ENCODE measurements at places on chromosomes 2 and 18. TPM values are rescaled to one million over a fixed set of nuclear protein-coding genes. Genes with fewer than 3 reads are reported as not detected.

GRCh38 chr18:76429262-76430126, 65.5 kb downstream of the ZNF516 start:
- H3K36me3 ChIP-seq: peaks cover 7% of the 10 kb centered on the region

- DNase-seq: no peak
- no peaks in the 10 kb centered on the region for H3K4me1 ChIP-seq
- H3K4me3 ChIP-seq: no peak overlapping the region
- H3K36me3 ChIP-seq: no peaks in the 10 kb centered on the region
- no peak overlapping the region for H3K27ac ChIP-seq
Measured at GRCh38 chr18:64994370-64994769, 756.4 kb upstream of the CDH7 start.

TMEM169 gene
- 1.6 TPM for total RNA-seq

DNA sequence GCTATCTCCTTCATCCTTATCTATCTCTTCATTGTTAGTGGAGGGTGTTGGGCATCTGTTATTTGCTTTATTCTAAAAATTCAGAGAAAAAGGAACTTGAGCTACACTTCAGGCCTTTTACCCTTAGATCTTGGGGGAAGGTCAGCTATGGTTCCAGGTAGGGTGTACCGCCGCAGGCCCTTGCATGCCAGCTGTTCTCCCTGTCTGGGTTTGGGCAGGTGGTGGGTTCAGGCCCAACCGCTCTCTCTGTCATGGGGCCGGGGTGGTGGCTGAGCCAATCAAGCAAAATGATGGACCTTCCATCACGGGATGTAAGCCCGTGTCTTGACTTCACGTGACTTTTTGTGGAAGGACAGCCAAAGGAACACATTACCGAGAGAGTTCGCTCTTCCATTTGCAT, 231.1 kb downstream of the LDLRAD4 start:
- no peaks in the 10 kb centered on the region for H3K36me3 ChIP-seq
- H3K4me3 ChIP-seq: no peak overlapping the region
- no peaks in the 10 kb centered on the region for H3K27me3 ChIP-seq
- H3K4me1 ChIP-seq: peaks cover 27% of the 10 kb centered on the region
- no peak for DNase-seq
